ENCODE measurements at places on chromosomes 4 and X. TPM values are rescaled to one million over a fixed set of nuclear protein-coding genes. Genes with fewer than 3 reads are reported as not detected.

IQCM gene
- polyA plus RNA-seq: not detected

FGF13 gene
- 3.4 TPM for polyA plus RNA-seq

OTC gene
- polyA plus RNA-seq: not detected

SATL1 gene
- not detected for polyA plus RNA-seq

RAB39B gene
- 0.31 TPM for polyA plus RNA-seq

ETDB gene
- not detected for polyA plus RNA-seq

ADGRG4 gene
- not detected for polyA plus RNA-seq

SHROOM4 gene
- polyA plus RNA-seq: 0.88 TPM

PNMA5 gene
- not detected for polyA plus RNA-seq

Measured in stomach (tissue), 19 donors.